ENCODE measurements at places on chromosomes 13 and 19.

- no peak for DNase-seq
These were observed 40.4 kb downstream of the ATP11A start for GRCh38 chr13:112730157-112730671.

DNA sequence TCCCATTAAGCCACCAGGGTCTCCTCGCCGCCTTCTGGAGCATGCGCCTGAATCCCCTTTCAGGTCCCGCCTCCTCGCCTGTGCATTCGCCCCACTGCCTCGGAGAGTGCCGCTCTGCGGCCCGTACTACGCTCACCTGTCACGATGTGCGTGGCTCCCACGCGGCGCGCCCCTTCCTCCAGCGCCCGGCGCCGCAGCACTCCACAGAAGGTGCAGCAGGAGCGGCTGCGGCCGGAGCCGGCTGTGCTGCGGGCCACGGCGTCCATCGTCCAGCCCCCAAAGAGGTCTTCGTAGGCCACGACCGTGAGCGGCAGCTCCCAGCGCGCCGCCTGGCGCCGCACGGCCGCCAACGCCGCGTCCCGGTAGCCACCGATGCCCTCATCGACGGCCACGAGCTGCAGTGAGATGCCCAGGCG lies 4.3 kb downstream of the CTU1 start:
- DNase-seq = no peak

DNA sequence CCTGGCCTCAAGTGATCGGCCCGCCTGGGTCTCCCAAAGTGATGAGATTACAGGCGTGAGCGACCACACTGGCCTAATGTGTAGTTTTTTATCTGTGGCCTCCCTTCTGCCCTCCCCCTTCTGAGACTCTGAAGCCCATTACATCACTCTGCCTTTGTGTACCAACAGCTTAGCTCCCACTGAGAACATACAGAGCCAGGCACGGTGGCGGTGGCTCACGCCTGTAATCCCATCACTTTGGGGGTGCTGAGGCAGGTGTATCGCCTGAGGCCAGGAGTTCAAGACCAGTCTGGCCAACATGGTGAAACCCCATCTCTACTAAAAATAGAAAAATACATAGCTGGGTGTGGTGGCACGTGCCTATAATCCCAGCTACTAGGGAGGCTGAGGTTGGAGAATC lies 12.6 kb downstream of the NCR1 start:
- DNase-seq = no peak

GRCh38 chr13:49226613-49227012 lies 6.5 kb downstream of the MLNR start:
- DNase-seq = no peak

- DNase-seq = no peak
These were observed 128.8 kb downstream of the ZDHHC20 start for GRCh38 chr13:21330126-21330861.

DNA sequence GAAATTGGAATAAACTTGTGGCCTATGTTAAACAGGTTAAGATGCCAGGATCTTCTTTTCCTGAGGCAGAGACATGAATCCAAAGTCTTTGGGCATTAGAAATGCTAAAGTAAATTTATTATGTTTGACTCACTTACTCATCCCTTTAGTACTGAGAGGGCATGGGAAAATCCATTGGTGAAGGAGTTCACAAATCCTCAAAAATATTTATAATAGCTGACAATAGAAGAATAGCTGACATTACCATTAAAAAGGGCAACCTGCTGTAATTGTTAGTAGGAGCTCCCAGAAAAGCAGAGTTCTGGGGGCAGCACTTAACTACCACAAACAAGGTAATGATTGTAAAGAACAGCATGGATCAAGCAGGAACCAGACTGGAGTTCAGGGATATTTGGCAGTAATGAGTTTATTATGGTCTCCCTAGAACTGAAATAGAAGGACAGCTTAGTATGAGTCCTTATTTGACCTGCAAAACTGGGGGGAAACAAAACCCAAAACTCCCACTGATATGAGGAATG lies 285.8 kb upstream of the KLHL1 start:
- no peak for DNase-seq

GRCh38 chr13:53068585-53069520 lies 40.2 kb downstream of the OLFM4 start:
- DNase-seq = no peak

DNA sequence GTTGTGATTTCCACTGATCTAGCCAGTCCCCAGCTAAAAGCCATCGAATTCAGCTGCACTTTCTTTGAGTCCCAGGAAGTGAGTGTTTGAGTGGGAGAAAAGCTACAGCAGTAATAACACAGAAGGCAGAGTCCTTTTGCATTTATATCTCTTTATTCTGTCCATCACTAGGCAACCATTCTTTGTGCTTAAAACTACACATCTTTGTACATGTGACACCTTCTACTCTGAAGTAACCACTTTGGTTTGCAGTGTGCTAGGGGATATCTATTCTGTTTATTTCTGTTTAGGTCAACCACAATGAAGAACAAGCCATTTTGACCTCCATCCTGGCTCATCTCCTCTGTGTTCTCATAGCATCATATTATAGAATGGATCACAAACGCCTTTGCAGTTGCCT lies 226.0 kb upstream of the SERP2 start:
- DNase-seq = no peak

DNA sequence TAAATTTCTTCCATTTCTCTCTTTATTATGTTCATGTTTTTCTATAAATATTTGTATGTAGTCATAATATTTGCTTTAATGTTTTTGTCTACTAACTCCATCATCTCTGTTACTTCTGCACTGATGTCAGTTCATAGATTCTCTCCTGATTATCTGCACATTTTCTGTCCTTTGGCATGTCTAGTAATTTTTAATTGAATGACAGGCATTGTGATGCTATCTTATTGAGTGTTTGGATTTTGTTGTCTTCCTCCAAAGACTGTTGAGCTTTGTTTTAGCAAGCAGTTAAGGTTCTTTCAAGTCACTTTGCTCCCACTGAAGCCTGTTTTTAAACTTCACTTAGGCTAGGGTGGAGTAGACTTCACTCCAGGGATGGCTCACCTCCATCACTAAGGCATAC lies 276.8 kb downstream of the DLEU7 start:
- no peak for DNase-seq

GRCh38 chr13:75544681-75545330 lies 4.8 kb upstream of the UCHL3 start:
- no peak for DNase-seq

DNA sequence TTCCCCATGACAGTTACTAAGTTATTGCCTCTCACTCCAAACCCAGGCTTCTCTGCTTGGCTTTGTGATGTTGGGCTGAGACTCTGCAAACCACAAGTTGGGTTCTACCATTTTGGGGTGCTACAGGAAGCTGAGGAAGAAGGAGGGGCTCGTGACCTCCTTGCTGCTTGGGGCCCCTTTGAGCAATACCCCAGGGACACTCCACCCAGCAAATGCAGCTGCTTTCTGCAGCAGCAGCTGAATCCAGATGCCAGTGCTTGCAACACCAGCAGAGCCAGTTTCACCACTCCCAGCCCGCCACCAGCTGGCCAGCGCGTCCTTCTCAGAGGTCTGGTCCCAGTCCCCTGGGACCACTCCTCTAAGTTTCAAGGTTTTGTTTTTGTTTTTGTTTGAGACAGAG lies 22.0 kb upstream of the UBAC2 start:
- DNase-seq = no peak

GRCh38 chr19:5115351-5115750 lies 146.4 kb downstream of the KDM4B start:
- no peak for DNase-seq

GRCh38 chr13:23856008-23856750 lies 33.0 kb downstream of the MIPEP start:
- DNase-seq = no peak

DNA sequence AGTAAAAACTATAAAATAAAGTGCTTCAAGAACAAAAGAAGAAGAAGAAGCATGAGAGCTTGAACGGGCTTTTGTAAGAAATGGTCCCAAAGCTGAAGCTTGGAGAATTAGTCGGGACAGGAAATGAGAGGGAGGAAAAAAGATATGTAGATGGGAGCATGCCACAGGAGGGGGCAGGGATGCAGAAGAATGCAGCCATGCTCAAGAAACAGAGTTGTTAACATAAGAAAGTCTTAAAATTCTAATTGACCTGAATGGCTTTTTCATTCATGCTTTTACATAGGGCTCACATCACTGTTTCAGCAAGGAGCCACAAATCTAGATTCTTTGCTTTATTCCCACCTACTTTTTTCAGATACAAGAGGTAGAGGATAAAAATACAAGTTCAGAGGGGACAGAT lies 27.7 kb upstream of the NBEA start:
- DNase-seq = no peak

GRCh38 chr13:99968521-99969452 lies 2.8 kb downstream of the ZIC5 start:
- no peak for DNase-seq

DNA sequence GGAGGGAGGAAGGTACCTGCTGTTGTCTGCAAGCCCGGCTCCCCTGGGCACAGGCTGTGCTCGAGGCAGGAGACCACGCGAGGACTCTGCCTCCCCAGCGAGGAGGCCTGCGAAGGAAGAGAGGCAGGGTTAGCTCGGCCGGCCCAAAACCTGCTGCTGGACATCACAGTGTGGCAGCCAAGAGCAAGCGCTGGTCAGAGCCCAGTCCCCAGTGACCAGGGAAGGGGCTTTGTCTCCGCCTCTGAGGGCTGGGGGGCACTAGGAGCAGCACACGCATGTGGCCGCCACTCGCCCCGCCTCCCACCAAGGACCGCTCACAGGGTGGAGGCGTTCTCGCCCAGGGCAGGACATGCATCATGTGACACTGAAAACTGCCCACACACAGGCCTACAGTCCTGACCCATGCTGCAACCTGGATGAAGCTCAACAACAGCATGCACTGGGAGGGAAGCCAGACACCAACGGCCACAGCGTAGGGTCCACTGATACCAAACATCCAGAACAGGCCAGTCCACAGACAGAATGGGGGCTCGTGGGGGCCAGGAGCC lies 8.5 kb downstream of the MIER2 start:
- DNase-seq = no peak

DNA sequence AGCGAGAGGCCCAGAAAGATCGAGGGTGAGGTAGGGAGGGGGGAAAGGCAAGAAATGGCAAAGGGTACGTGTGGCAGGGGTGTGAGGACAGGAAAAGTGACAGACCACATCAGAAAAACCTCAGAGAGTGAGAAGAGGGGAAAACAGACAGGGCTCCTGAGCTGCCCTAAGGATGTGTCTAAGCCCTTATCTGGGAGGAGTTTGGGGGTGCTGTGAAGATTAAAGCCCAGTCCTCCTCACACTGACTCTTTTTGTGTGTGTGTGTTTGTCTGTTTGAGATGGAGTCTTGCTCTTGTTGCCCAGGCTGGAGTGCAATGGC lies 703 bp upstream of the PTH2 start:
- DNase-seq = no peak

- no peak for DNase-seq
These were observed 344.1 kb downstream of the RFC3 start for GRCh38 chr13:34161931-34162543.

DNA sequence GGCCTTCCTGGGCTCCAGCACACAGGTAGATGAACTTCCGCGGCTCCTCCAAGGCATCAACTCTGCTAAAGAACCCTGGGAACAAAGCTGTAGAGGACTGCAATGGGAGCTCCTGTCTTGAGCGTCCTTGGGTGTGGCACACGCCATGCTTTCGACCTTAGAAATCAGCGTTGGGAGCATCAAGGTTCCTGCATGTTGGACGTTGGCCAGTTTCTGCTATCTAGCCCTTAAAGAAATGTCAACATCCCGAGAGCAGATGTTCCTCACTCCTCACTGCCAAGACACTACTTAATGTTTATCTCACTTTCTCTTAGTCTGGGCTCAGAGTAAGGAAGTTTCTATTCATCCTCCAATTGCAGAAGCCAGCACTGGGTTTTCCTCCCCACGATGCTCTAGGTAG lies 70.6 kb upstream of the MEDAG start:
- DNase-seq = no peak

DNA sequence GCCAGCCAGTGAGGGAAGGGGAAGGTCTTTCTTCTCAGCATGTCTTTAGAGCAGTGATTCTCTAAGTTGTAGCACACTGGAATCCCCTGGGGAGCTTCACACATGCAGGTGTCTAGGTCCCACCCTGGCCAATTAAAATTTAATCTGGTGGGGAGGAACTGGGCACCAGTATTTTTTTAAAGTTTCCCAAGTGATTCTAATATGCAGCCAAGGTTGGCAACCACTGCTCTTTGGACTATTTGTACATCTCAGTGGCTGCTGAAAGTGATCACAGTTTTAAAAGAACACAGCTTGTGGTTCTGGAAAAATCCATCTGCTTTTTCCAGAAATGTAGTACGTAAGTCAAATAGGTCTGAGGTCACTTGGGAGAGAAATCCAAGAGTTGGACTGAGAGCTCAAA lies 10.7 kb upstream of the KATNAL1 start:
- no peak for DNase-seq

DNA sequence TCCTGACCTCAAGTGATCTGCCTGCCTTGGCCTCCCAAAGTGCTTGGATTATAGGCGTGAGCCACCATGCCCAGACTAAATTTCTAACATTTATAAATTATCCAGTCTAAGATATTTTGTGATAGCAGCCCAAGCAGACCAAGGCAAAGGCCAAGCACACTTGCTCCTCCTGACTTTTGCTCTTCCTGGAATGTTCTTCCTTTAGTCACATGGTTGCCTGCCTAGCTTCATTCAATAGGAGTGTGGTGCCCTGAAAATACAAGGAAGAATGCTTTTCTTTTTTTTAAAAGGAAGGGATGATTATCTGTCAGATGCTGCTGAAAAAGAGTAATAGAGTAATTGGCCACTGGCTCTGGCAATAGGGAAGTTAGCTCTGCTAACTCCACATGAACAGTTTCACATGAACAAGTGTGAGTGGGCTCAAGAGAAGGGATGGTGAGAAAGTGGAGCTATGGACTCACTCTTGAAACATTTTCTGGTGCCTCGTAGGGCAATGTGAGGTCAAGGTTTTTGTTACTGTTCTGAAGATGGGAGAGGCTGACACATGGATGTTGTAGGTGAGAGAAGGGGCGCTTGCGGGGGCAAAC lies 47.1 kb downstream of the USPL1 start:
- DNase-seq = no peak

DNA sequence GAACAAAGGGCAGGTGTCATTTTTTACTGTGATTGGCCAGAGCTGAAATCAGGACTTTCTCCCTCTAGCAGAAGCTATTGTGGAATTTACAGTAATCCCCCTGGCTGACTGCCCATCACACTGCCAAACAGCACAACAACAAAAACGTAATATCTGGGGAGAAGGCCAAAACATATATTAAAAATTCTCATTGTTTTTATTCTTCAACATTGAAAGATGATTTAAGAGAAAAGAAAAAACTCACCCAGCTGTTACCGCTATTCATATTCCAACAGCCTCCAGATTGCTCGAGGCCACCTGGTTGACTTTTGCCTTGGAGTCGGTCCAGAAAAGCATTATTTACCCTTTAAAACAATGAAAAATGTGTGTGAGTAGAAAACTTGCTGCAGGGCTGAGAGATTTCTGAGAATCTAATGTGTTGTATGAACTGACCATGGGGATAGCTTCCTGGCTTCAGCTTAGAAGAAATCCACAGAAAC lies 97.2 kb downstream of the EPSTI1 start:
- DNase-seq = no peak

Measured in HEK293T (cell line).